ENCODE measurements at places on chromosomes 7 and 10. TPM values are rescaled to one million over a fixed set of nuclear protein-coding genes. Genes with fewer than 3 reads are reported as not detected.

- no peak for DNase-seq
Observed at GRCh38 chr7:37508118-37508517, 59.5 kb upstream of the ELMO1 start.

The AZGP1 gene
- total RNA-seq: not detected

The VSTM4 gene
- total RNA-seq: 0.16 TPM

DNA sequence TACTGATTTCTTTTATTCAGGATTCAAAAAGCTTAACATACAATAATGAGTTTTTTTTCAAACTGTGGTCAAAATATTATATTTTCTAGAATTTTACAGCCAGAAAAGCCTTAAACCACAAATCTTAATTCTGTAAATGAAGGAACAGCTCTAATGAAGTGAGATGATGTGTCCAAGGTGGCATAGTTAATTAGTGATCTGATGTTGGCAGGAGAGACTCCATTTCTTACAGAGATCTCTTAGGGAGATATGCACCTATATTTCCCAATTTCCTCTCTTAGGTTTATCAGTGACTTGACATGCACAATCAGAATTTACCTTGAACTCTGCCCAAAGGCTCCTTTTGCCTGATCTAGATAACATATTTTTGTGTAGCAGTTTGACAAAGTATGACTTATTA lies 211.1 kb upstream of the ZNF804B start:
- DNase-seq: no peak

Data from activated CD8-positive, alpha-beta memory T cell treated with anti-CD3 and anti-CD28 coated beads, Interleukin-2, amount 10 ng/mL, durations not matched to agents 7 days and 5 days (primary cell).